CD4-positive, CD25-positive, alpha-beta regulatory T cell (primary cell): ENCODE measurements at places on chromosomes 12 and 14. TPM values are rescaled to one million over a fixed set of nuclear protein-coding genes. Genes with fewer than 3 reads are reported as not detected.

SOCS2 gene
- total RNA-seq, result 10.4 TPM

GRCh38 chr14:24411443-24412389 lies 12.9 kb downstream of the NYNRIN start:
- no peak for DNase-seq
- H3K36me3 ChIP-seq, result no peaks in the 10 kb centered on the region
- H3K27me3 ChIP-seq, result no peaks in the 10 kb centered on the region

GRCh38 chr14:89418452-89418851 lies 1.4 kb upstream of the FOXN3 start:
- peaks cover 25% of the 10 kb centered on the region for H3K4me1 ChIP-seq
- H3K27me3 ChIP-seq, result no peaks in the 10 kb centered on the region
- H3K4me3 ChIP-seq, result no peak overlapping the region
- no peaks in the 10 kb centered on the region for H3K36me3 ChIP-seq
- peak overlapping the region; percentile 70 for H3K27ac ChIP-seq

DNA sequence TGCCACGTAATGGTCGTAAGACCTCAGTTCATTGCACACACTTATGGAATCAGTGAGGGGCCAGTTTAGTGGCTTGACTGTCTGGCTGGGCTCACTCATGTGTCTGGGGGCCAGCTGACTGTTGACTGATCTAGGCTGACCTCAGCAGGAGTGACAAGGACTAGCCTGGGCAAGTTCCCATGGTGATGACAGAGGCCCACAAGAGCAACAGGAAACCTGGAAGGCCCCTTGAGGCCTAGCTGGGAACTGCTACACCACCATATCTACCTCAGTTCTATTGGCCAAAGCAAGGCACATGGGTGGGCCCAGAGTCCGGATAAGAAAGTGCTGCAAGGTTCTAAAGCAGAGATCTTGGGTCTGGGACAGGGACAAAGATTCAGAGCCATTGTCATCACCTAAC lies 21.3 kb upstream of the RFLNA start:
- no peaks in the 10 kb centered on the region for H3K27me3 ChIP-seq
- no peaks in the 10 kb centered on the region for H3K36me3 ChIP-seq
- H3K4me1 ChIP-seq, result peaks cover 3% of the 10 kb centered on the region
- no peak overlapping the region for H3K27ac ChIP-seq
- no peak overlapping the region for H3K4me3 ChIP-seq
- DNase-seq, result peak; percentile 34

ADAM21 gene
- not detected for total RNA-seq

DNA sequence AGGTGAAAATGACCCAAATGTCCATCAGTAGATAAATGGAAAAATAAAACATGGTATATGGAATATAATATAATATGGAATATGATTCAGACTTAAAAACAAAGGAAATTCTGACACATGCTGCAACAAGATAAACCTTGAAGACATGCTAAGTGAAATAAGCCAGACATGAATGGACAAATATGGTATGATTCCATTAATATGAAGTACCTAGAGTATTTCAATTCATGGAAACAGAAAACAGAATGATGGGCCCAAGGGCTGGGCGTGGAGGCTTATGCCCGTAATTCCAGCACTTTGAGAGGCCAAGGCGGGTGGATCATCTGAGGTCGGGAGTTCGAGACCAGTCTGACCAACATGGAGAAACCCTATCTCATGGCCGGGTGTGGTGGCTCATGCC lies 22.7 kb upstream of the ORAI1 start:
- H3K4me3 ChIP-seq, result no peak overlapping the region
- peaks cover 2% of the 10 kb centered on the region for H3K4me1 ChIP-seq
- H3K36me3 ChIP-seq, result no peaks in the 10 kb centered on the region
- H3K27ac ChIP-seq, result no peak overlapping the region
- H3K27me3 ChIP-seq, result no peaks in the 10 kb centered on the region
- DNase-seq, result no peak

GRCh38 chr12:53046655-53047220 lies 3.1 kb upstream of the TNS2 start:
- H3K27ac ChIP-seq, result peak overlapping the region; percentile 76
- H3K27me3 ChIP-seq, result no peaks in the 10 kb centered on the region
- peaks cover 15% of the 10 kb centered on the region for H3K4me1 ChIP-seq

FAR2 gene
- 12.6 TPM for total RNA-seq

DNA sequence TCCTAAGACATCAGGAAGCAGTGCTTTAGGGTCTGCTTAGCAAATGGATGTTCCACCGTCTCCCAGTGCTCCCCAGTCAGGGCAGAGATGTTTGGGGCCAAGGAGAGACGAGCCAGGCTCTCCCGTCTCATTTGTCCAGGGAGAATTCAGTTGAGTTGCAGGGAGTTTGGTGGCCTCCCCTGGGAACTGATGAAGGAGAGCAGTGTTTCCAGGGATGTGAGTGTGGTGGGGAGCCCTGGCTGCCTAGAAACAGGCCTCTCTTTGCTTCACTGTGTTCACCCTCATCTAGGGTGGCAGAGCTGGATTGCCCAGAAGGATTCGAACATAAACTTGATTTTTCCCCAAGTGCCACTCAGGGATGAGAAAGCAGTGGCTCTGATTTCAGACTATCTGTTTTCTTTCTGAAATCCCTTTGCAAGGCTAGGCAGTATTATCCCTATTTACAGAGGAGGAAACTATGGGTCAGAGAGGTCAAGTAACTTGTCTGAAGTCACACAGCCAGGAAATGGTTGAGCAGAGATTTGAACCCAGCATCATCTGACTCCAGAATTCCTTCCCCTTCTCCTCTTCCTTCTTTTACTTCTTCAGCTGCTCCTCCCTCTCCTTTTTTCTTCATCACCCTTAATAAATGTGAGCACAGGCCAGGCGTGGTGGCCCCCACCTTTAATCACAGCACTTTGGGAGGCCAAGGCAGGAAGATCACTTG lies 6.6 kb downstream of the TPCN1 start:
- peaks cover 21% of the 10 kb centered on the region for H3K4me1 ChIP-seq
- H3K27ac ChIP-seq, result no peak overlapping the region
- peaks cover 39% of the 10 kb centered on the region for H3K36me3 ChIP-seq
- DNase-seq, result no peak
- H3K27me3 ChIP-seq, result no peaks in the 10 kb centered on the region

DNA sequence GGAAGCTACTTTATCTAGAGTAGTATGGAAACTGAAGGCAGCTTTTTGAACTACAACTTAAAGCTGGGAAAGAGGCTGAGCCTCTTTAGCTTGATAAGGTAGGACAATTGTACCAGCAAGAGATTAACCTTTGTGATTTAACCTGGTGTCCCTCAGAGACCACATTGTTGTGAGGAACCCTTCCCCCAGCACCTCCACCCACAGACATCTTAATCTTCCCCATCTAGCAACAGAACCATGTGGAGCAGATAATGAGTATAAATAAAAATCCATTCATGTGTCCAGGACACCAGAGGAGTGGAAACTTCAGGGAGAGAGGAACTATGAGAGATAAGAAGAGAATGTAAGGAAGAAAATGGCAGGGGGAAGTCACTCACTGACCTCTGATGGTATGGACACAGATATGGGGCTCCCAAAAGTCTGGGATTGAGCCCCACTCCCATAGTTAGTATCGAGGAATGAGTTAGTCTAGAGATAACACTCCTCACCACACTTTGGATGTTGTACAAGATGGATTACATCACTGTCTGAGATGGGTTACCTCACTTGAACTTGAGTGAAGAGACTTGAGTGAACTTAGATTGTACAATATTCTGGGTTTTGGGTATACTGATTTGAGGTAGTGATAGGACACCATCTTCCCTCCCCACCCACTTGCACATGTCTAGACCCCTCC lies 33.9 kb upstream of the SLC38A2 start:
- DNase-seq, result no peak
- H3K27ac ChIP-seq, result no peak overlapping the region
- H3K4me1 ChIP-seq, result no peaks in the 10 kb centered on the region

DNA sequence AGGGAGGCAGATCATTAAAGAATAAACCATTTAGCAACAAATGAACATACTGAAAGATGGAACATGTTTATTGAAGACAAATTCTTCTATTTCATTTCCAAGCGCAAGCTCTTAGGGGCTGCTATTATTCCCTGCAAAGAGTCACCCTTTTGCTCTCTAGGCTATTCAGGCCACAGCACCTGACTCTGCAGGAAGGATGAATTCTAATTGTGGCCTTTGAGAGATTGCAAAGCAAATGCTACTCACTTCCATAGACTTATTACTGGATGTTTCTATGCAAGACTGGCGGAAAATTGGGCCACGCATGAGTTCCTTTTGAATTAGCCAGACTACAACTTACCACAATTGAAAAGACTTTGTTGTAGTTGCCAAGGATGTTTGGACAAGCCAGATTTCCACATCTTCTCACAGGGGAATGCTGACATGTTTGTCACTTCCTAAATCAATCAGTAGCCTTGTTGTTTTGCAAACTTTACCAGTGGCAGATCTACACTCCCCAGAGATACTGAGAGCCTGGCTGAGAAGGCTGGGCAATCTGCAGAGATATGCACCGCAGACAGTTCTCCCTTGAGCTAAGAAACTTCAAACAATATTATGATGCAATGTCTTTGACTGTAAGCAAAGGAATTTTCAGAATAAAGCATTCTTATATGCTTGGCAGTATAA lies 334.3 kb upstream of the SYT1 start:
- DNase-seq, result no peak
- no peaks in the 10 kb centered on the region for H3K4me1 ChIP-seq
- no peaks in the 10 kb centered on the region for H3K36me3 ChIP-seq
- H3K27me3 ChIP-seq, result no peaks in the 10 kb centered on the region
- H3K4me3 ChIP-seq, result no peak overlapping the region
- H3K27ac ChIP-seq, result no peak overlapping the region

E2F7 gene
- 1.6 TPM for total RNA-seq

GRCh38 chr12:80829767-80830166 lies 108.0 kb downstream of the LIN7A start:
- H3K4me1 ChIP-seq, result no peaks in the 10 kb centered on the region
- H3K4me3 ChIP-seq, result no peak overlapping the region
- DNase-seq, result no peak
- H3K36me3 ChIP-seq, result no peaks in the 10 kb centered on the region
- no peak overlapping the region for H3K27ac ChIP-seq

DNA sequence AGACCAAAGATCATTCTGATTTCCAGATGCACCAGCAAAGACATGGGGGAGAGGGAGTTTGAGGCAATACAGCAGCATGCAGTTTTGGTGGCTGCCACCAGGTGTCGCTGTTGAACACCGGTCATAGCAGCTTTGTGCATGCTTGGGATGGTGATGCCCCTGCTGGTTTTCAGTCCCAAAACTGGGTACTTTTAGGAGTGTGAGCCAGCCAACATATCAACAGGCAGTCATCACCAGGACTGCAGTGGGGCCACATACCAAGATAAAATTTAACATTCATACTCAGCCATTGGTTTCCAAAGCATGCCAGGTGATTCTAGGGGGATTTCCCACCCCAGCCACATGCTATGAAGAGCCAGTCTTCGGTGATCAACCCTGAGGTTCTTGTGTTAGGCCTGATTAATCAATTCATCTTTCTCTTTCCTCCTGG lies 64.2 kb downstream of the PHETA1 start:
- H3K27me3 ChIP-seq, result no peaks in the 10 kb centered on the region
- no peaks in the 10 kb centered on the region for H3K36me3 ChIP-seq
- H3K4me3 ChIP-seq, result no peak overlapping the region
- DNase-seq, result peak; percentile 30

GRCh38 chr12:67358781-67359338 lies 89.7 kb downstream of the CAND1 start:
- no peaks in the 10 kb centered on the region for H3K27me3 ChIP-seq
- no peak overlapping the region for H3K4me3 ChIP-seq
- H3K36me3 ChIP-seq, result no peaks in the 10 kb centered on the region
- peaks cover 5% of the 10 kb centered on the region for H3K4me1 ChIP-seq
- no peak overlapping the region for H3K27ac ChIP-seq

TMEM229B gene
- 12.3 TPM for total RNA-seq

RDH11 gene
- total RNA-seq, result 26.7 TPM
